ENCODE measurements at places on chromosomes 4 and X. TPM values are rescaled to one million over a fixed set of nuclear protein-coding genes. Genes with fewer than 3 reads are reported as not detected.

GRCh38 chrX:52217494-52218160 is 32.9 kb downstream of the MAGED4 start:
- no peaks in the 10 kb centered on the region for H3K4me1 ChIP-seq
- no peaks in the 10 kb centered on the region for H3K27me3 ChIP-seq
- no peak overlapping the region for H3K27ac ChIP-seq
- H3K36me3 ChIP-seq: no peaks in the 10 kb centered on the region

GRCh38 chrX:40945361-40945713 is 139.9 kb upstream of the USP9X start:
- no peaks in the 10 kb centered on the region for H3K4me1 ChIP-seq
- no peak overlapping the region for H3K4me3 ChIP-seq
- DNase-seq: no peak

- H3K4me1 ChIP-seq: peaks cover 25% of the 10 kb centered on the region
- H3K27me3 ChIP-seq: no peaks in the 10 kb centered on the region
These were observed 34.1 kb upstream of the SORCS2 start for GRCh38 chr4:7158081-7158750.

DNA sequence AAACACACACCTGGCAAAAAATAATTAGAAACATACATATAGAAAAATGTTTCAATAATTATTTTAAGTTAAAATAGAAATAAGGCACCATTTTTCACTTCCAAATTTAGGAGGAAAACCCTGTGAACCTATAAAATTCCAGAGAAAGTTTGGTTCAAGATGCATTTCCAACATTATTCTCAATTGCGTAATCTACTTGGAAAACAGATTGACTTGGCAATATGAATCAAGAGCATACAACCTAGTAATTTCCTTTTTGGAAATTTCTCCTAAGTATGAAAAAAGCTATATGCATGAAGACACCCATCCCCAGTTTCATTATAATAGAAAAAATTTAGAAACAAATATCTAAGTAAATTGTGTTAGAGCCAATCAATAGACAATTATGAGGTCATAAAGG is 242.9 kb downstream of the IQCM start:
- H3K36me3 ChIP-seq: no peaks in the 10 kb centered on the region
- no peak for DNase-seq
- no peaks in the 10 kb centered on the region for H3K27me3 ChIP-seq
- H3K27ac ChIP-seq: no peak overlapping the region
- no peak overlapping the region for H3K4me3 ChIP-seq

DNA sequence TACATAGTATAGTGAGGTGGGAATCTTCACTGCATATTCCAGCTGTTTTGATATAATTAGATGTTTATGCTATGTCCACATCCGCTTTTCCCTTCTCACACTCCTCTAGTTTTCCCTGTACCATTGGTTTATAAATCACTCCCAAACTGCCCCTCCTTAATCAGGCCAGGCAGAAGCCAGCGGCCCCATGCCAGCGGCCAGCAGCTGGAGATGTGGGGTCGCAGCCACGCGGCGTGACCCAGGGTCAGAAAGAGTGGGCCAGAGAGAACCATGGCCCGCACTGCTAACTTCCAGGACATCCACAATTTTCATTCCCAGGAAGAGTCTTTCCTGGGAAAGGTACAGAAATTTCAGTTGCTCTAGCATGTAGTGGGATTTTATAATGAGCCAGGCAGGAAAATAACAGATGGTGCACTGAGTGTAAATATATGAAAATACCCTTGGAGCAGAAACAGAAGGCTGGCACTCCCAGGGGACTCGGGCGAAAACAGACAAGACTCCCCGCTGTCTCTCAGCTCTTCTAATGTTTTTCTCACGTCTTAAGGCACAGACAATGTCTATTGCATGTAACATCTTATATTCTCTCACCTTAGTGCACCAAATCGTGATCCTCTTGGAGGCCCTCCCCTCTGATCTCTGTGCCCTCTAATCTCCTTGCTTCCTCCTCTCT is 145.9 kb upstream of the ZFP42 start:
- no peak for DNase-seq
- no peaks in the 10 kb centered on the region for H3K27me3 ChIP-seq
- no peaks in the 10 kb centered on the region for H3K36me3 ChIP-seq
- H3K4me3 ChIP-seq: no peak overlapping the region
- no peak overlapping the region for H3K27ac ChIP-seq

- no peak for DNase-seq
- H3K36me3 ChIP-seq: no peaks in the 10 kb centered on the region
- H3K4me3 ChIP-seq: no peak overlapping the region
- no peak overlapping the region for H3K27ac ChIP-seq
- no peaks in the 10 kb centered on the region for H3K4me1 ChIP-seq
These were observed 125.1 kb downstream of the ARX start for GRCh38 chrX:24890677-24891076.

DNA sequence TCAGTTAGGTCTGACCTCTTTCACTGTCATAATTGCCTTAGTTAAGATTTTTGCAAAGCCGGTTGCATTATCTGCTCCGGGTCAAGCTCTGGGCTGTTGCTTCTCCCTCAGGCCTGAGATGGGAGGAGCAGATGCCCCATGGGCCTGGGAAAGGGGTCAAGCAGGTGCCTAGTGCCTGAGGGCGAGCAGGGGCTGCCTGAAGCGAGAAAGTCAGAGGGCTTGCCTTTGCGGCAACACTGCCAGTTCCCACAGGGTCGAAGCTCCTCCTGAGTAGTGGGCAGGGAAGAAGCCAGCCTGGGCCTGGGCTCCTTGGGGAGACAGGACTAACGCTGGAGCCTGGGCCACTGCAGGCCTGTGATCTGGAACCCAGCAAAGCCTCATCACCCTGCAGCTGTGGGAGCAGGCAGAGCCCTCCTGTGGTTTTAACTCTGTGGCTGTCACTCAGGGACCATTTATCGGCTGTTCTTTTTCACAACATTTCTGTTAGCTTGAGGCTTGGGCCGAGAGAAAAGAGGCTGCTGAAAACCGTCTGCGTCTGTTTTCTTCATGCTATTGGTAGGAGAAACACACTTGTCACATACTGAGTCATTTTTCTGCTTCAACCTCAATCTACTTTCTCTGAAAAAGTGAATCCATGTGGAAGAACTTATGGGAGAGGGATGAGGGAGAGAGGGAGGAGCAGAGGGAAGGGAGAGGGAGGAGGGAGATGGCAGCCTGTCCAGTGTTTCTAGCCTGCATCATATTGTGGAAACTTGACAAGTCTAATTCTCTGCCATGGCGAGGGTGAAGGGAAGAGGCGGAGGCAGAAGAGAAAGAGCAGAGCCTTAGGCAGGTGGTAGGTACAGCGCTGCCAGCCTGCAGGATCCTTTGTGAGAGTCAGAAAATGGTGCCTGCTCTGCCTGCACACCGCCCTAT is 68.4 kb downstream of the RHOH start:
- no peaks in the 10 kb centered on the region for H3K4me1 ChIP-seq
- no peaks in the 10 kb centered on the region for H3K36me3 ChIP-seq
- H3K27me3 ChIP-seq: no peaks in the 10 kb centered on the region
- H3K4me3 ChIP-seq: no peak overlapping the region
- no peak for DNase-seq

GRCh38 chrX:77628294-77629025 is 157.6 kb downstream of the ATRX start:
- H3K4me3 ChIP-seq: no peak overlapping the region
- no peak for DNase-seq
- H3K27me3 ChIP-seq: no peaks in the 10 kb centered on the region
- H3K36me3 ChIP-seq: no peaks in the 10 kb centered on the region
- no peak overlapping the region for H3K27ac ChIP-seq
- H3K4me1 ChIP-seq: no peaks in the 10 kb centered on the region

GRCh38 chr4:5971078-5971450 is 47.2 kb downstream of the C4orf50 start:
- H3K4me1 ChIP-seq: no peaks in the 10 kb centered on the region
- H3K36me3 ChIP-seq: no peaks in the 10 kb centered on the region
- H3K27me3 ChIP-seq: no peaks in the 10 kb centered on the region
- no peak for DNase-seq
- H3K4me3 ChIP-seq: no peak overlapping the region

DNA sequence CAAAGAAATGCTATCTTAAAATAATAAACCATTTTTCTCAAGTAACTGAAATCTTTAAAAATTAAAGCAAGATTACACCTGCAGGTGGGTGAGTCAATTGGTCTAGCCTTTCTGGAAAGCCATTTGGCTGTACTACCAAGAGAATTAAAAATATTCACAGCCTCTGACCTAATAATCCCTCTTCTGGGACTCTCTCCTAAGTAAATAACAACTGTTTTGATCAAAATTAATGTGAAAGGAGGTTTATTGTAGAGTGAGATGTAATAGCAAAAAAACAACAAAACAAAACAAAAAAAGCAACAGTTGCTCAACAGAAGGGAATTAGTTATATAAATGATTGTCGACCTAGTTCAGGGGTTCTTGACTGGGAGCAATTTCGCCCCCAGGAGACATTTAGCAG is 89.0 kb downstream of the GEMIN8 start:
- H3K27me3 ChIP-seq: peaks cover 23% of the 10 kb centered on the region
- no peak overlapping the region for H3K4me3 ChIP-seq
- H3K36me3 ChIP-seq: no peaks in the 10 kb centered on the region
- DNase-seq: no peak

- DNase-seq: no peak
- H3K27ac ChIP-seq: no peak overlapping the region
- peaks cover 66% of the 10 kb centered on the region for H3K36me3 ChIP-seq
- H3K4me3 ChIP-seq: no peak overlapping the region
These were observed 65.2 kb downstream of the PHOX2B start for GRCh38 chr4:41683326-41683725.

DNA sequence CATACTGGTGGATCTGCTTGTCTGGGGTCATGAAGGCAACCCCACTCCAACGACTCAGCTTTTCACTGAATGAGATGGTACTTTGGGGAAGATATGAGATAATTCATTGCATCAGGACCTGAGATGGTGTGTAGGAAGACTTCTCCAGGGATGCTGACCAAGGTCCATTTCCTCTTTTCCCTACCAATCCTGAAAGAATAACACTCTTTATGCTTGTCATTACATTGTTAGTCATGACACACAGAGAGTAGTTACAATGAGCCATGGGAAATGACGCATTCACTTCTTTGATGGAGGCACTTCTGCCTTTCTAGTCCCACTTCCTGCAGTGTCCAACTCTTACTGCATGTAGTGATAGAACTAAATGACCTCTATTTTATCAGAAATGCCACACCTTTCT is 58.6 kb downstream of the AREG start:
- H3K27me3 ChIP-seq: no peaks in the 10 kb centered on the region
- no peak overlapping the region for H3K27ac ChIP-seq
- H3K36me3 ChIP-seq: no peaks in the 10 kb centered on the region
- no peaks in the 10 kb centered on the region for H3K4me1 ChIP-seq

DNA sequence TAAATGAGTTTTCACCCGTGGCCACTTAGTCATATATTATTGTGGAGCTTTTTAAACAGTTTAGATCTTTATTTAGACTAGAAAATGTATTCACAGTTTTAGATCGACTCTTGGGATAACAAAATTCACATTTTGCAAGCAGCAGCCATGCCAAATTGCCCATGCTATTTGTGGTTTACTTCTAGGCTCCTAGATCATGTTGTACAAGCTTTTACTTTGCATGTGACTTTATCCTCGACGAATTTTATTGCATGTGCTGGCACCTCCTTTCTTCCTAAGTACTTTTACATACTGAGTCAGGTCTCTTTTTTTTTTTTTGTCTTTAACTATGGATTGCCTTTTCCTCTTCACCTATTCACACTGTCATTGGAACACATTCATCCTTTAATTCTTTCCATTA is 23.2 kb downstream of the BBS12 start:
- H3K4me1 ChIP-seq: peaks cover 3% of the 10 kb centered on the region
- H3K27me3 ChIP-seq: no peaks in the 10 kb centered on the region
- H3K27ac ChIP-seq: no peak overlapping the region

GRCh38 chrX:2521092-2521926 is 20.5 kb upstream of the DHRSX start:
- no peak for DNase-seq
- no peaks in the 10 kb centered on the region for H3K36me3 ChIP-seq
- H3K4me3 ChIP-seq: no peak overlapping the region
- H3K27ac ChIP-seq: no peak overlapping the region
- no peaks in the 10 kb centered on the region for H3K27me3 ChIP-seq
- H3K4me1 ChIP-seq: no peaks in the 10 kb centered on the region

- H3K27ac ChIP-seq: no peak overlapping the region
- no peaks in the 10 kb centered on the region for H3K36me3 ChIP-seq
- no peak overlapping the region for H3K4me3 ChIP-seq
- DNase-seq: no peak
- H3K27me3 ChIP-seq: no peaks in the 10 kb centered on the region
- peaks cover 19% of the 10 kb centered on the region for H3K4me1 ChIP-seq
These were observed 12.4 kb downstream of the SMIM14 start for GRCh38 chr4:39626261-39626660.

The RAB39B gene
- 0.63 TPM for total RNA-seq

The ZBTB33 gene
- 6.0 TPM for total RNA-seq

The BEND2 gene
- not detected for total RNA-seq

The ADAM29 gene
- total RNA-seq: not detected

The ATP2B3 gene
- total RNA-seq: not detected

The CXCL1 gene
- total RNA-seq: 6.9 TPM

The SMIM14 gene
- total RNA-seq: 16.6 TPM

The CT45A7 gene
- total RNA-seq: not detected

The C1QTNF7 gene
- total RNA-seq: 1.0 TPM

The FAM236D gene
- not detected for total RNA-seq

The ANTXR2 gene
- 32.8 TPM for total RNA-seq
